ENCODE measurements at places on chromosomes 7 and 10. TPM values are rescaled to one million over a fixed set of nuclear protein-coding genes. Genes with fewer than 3 reads are reported as not detected.
A peak's percentile ranks its signal among the peaks of the same experiment; 100 is the strongest.

- H3K27ac ChIP-seq, result no peak overlapping the region
- no peaks in the 10 kb centered on the region for H3K27me3 ChIP-seq
- H3K4me3 ChIP-seq, result no peak overlapping the region
Observed at GRCh38 chr7:81694711-81695110, 75.1 kb downstream of the HGF start.

GRCh38 chr7:107933386-107934013 is 42.5 kb downstream of the DLD start:
- H3K4me3 ChIP-seq, result no peak overlapping the region
- no peak for DNase-seq
- H3K4me1 ChIP-seq, result peaks cover 12% of the 10 kb centered on the region
- peak overlapping the region; percentile 14 for H3K27ac ChIP-seq
- H3K27me3 ChIP-seq, result no peaks in the 10 kb centered on the region

DNA sequence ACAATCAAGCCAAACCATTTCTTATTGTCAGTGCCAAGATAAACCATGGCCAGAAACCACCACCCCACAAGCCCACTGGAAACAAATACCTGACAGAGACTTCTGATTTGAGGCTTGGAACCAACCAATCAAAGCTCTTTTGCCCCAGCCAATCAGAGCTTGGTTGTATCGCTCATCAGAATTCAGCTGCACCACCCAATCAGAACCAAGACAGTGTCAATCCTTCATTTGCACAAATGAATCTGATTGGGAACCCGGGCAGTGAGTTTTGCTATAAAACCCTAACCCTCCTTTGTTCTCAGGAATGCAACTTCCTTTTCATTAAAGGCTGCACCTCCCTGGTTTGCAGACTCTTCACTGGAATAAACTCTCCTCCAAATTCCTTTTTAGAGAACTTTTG is 87.4 kb downstream of the ELAPOR2 start:
- no peak for DNase-seq
- no peak overlapping the region for H3K27ac ChIP-seq
- H3K36me3 ChIP-seq, result no peaks in the 10 kb centered on the region
- H3K27me3 ChIP-seq, result no peaks in the 10 kb centered on the region
- H3K4me1 ChIP-seq, result peaks cover 14% of the 10 kb centered on the region

The SERPINE1 gene
- total RNA-seq, result 0.32 TPM

GRCh38 chr10:97479939-97480338 is 18.3 kb downstream of the MMS19 start:
- H3K4me1 ChIP-seq, result peaks cover 7% of the 10 kb centered on the region
- peak overlapping the region; percentile 37 for H3K27ac ChIP-seq
- H3K36me3 ChIP-seq, result peaks cover 13% of the 10 kb centered on the region
- H3K27me3 ChIP-seq, result no peaks in the 10 kb centered on the region

The SPDYE18 gene
- total RNA-seq, result 1.6 TPM

The CHST3 gene
- not detected for total RNA-seq

The COL28A1 gene
- not detected for total RNA-seq

The PBLD gene
- 1.9 TPM for total RNA-seq

- no peaks in the 10 kb centered on the region for H3K27me3 ChIP-seq
- H3K36me3 ChIP-seq, result peaks cover 11% of the 10 kb centered on the region
- H3K4me3 ChIP-seq, result no peak overlapping the region
- H3K4me1 ChIP-seq, result peaks cover 35% of the 10 kb centered on the region
- H3K27ac ChIP-seq, result peak overlapping the region; percentile 81
Observed at GRCh38 chr10:852386-852785, 79.1 kb downstream of the LARP4B start.

The ANKRD16 gene
- 4.0 TPM for total RNA-seq

DNA sequence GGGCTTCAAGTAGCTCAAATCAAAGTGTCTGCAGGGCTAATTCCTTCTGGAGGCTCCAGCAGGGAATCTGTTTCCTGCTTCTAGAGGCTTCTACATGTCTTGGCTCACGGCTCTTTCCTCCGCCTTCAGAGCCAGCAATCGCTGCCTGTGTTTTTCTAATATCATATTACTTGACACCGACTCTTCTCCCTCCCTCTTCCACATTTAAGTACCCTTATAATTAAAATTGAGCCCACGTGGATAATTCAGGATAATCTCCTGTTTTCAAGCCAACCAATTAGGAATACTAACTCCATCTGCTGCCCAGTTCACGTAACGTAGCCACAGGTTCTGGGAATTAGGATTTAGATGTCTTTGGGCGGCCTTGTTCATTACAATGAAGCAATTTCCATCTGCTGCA is 372.2 kb downstream of the DPP6 start:
- no peak for DNase-seq
- no peaks in the 10 kb centered on the region for H3K4me1 ChIP-seq
- H3K27ac ChIP-seq, result no peak overlapping the region
- H3K4me3 ChIP-seq, result no peak overlapping the region
- no peaks in the 10 kb centered on the region for H3K36me3 ChIP-seq

DNA sequence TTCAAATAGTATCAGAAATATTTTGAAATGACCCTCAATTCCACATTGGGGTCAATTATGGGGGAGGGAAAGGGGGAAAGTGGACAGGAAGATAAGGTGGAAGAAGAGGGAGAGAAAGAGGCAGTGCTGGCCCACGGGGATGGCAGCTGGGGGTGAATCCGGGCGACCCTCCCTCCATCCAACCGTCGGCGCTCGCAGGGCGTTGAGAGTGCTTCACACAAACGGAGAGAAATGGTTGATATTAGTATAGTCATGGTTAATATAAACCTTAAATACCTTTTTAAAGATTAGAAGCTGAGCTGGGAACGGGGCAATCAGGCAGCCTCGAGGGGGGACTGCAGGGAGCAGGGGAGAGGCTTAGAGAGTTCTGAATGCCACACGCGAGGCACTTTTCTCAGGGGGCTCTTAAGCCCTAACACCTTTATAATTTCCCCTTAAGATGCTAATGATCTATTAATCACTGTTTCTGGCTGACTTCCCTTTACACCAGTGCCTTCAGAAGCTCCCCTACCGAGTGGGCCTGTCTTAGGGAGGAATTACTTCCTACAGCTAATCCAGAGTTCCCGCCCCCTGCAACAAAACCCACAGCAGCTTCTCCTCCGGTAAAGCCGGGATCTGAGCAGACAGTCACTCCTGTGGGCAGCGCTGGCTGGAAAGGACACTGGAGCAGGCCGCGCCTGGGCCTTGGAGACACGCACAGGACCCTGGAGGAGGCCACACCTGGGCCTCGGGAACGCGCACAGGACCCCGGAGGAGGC is 39.5 kb downstream of the PRKAG2 start:
- H3K27ac ChIP-seq, result peak overlapping the region; percentile 69
- DNase-seq, result no peak

The EBF3 gene
- not detected for total RNA-seq

- no peak for DNase-seq
- H3K4me3 ChIP-seq, result no peak overlapping the region
Observed at GRCh38 chr7:113000316-113001020, 86.2 kb downstream of the GPR85 start.

- no peak overlapping the region for H3K27ac ChIP-seq
- H3K27me3 ChIP-seq, result peaks cover 18% of the 10 kb centered on the region
- H3K4me3 ChIP-seq, result no peak overlapping the region
- peaks cover 5% of the 10 kb centered on the region for H3K4me1 ChIP-seq
- no peaks in the 10 kb centered on the region for H3K36me3 ChIP-seq
- no peak for DNase-seq
Observed at GRCh38 chr7:121530227-121531174, 134.4 kb upstream of the FAM3C start.
